ENCODE measurements at places on chromosomes 2 and 18.

- no peaks in the 10 kb centered on the region for H3K36me3 ChIP-seq
- no peaks in the 10 kb centered on the region for H3K4me1 ChIP-seq
- no peak overlapping the region for H3K4me3 ChIP-seq
- DNase-seq, result no peak
- H3K27ac ChIP-seq, result no peak overlapping the region
Observed at GRCh38 chr2:202704248-202704647, 69.5 kb downstream of the FAM117B start.

- no peak overlapping the region for H3K27ac ChIP-seq
- DNase-seq, result no peak
- H3K27me3 ChIP-seq, result peaks cover 7% of the 10 kb centered on the region
- no peaks in the 10 kb centered on the region for H3K4me1 ChIP-seq
Observed at GRCh38 chr2:8593243-8593642, 88.6 kb upstream of the ID2 start.

- H3K27ac ChIP-seq, result no peak overlapping the region
- H3K4me3 ChIP-seq, result no peak overlapping the region
- DNase-seq, result no peak
- no peaks in the 10 kb centered on the region for H3K4me1 ChIP-seq
- no peaks in the 10 kb centered on the region for H3K36me3 ChIP-seq
Observed at GRCh38 chr2:239927424-239927981, 97.6 kb downstream of the NDUFA10 start.

- no peaks in the 10 kb centered on the region for H3K27me3 ChIP-seq
- no peaks in the 10 kb centered on the region for H3K36me3 ChIP-seq
- H3K4me1 ChIP-seq, result no peaks in the 10 kb centered on the region
- no peak for DNase-seq
- no peak overlapping the region for H3K4me3 ChIP-seq
- H3K27ac ChIP-seq, result no peak overlapping the region
Observed at GRCh38 chr2:149828520-149829210, 241.1 kb upstream of the MMADHC start.

DNA sequence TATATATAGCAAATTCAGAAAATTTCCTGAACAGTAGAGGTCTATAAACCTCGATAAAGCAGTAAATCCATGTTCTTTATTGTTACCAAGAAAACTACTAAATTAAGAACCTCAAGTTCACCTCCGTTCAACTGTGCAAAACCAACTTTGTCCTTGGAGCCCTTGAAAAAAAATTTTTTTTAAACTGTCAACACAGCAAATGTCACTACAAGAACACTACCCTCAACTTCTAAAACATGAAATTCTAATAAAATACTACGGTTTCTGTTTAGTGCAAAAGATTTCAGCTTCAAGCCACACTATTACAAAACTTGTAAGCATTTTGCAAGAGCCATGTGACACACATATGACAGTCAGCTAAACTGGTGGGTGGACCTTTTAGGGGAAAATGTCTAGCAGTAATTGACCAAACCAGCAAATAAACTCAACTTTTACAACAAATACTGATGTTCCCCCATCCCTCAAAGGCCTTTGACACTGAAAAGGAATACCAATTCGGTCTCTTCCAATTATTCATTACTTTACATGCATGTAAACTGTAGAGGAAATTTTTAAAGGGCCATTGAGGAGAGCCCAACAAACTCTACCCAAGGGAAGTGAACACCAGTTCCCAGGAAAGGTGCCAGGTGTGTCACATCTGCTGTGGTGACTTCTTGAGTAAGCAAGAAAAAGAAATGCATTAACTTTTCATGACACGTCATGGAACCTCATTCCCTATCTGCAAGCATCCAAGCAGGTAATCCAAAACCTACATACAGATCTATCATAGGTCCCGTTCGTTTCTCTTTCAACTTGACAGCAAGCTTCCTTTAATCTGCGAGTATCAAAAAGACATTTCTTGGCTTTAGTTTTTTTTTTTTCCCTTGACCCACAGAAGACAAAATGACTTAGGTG is 1.4 kb downstream of the RAB1A start:
- H3K27ac ChIP-seq, result peak overlapping the region; percentile 100
- H3K4me3 ChIP-seq, result peak overlapping the region; percentile 93
- no peaks in the 10 kb centered on the region for H3K27me3 ChIP-seq
- DNase-seq, result no peak

DNA sequence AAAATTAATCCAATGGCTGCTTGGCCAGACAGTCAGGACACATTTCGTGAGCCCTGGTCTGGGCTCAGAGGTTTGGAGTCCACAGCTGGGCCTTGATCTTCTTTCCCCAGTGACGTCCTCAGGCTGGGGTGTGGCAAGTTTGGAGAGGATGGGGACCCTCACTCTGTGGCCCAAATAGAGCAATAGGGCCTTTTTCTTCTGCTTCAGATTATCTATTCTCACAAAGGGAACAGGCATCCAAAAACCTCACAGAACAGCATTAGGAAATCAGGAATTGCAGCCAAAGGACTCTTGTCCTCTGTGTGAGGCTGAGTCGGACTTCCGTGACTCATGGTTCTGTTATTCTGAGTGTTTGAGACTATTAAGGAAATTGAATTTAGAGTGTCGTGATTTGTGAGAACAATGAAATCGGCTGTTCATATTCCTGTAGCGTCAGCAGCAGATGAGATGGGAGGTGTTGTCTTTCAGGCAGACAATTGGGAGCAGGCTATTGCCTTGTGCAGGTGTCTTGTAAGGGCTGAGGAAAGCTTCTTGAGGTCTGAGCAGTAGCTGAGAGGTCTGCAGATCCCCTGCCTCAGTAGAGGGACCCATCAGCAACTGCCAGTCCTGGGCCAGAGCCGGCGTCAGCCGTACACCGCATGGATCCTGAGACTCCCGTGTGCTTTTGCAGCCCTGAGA is 113.8 kb downstream of the SH3RF3 start:
- H3K4me3 ChIP-seq, result no peak overlapping the region
- H3K4me1 ChIP-seq, result peaks cover 88% of the 10 kb centered on the region
- no peaks in the 10 kb centered on the region for H3K27me3 ChIP-seq
- no peaks in the 10 kb centered on the region for H3K36me3 ChIP-seq

DNA sequence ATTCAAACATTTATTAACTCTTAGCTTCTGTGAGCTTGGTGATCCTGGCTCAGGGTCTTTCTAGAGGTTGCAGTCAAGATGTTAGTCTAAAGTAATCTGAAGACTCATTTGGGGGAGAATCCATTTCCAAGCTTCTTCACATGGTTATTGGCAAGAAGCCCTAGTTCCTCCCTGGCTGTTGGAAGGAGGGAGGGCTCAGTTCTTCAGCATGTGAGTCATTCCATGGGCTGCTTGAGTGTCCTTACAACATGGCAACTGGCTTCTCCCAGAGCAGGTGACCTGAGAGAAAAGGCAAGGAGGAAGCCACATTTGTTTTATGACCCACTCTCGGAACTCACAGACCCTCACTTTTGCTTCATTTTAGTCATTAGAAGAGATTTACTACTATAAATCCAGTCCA is 10.6 kb upstream of the C2orf74 start:
- no peak overlapping the region for H3K27ac ChIP-seq
- H3K36me3 ChIP-seq, result no peaks in the 10 kb centered on the region
- no peaks in the 10 kb centered on the region for H3K27me3 ChIP-seq
- no peak overlapping the region for H3K4me3 ChIP-seq
- no peak for DNase-seq
- H3K4me1 ChIP-seq, result no peaks in the 10 kb centered on the region

DNA sequence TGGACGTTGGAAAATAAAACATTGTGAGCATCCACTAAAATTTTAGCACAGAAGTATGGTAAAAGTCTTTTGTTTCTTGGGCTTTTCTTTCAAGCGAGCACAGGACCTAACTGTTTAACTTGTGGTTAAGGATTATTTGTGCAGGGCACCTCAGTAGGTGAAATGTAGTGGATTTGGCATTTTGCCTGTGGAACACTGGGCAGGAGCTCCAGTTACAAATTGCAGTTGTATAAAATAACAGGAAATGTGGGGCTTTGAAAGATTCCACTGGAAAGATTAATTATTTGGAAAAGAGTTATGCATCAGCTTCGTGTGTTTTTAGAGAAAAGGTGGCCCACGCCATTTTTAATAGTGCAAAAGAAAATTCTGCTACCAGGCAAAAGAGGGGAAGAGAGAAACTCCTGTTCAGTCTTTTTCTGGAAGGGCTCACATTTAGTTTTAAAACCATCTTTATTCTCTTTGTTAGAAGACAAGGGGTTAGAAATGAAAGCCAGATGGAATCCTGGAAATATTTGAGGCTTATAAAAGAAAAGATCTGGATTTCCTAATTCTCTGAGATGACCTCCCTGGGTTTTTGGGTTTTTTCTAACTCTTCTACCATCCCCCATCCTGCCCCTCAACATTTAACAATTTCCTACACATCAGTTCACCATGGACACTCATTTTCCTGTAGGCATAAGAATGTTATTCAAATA is 144.3 kb upstream of the SERTAD2 start:
- H3K36me3 ChIP-seq, result no peaks in the 10 kb centered on the region
- no peaks in the 10 kb centered on the region for H3K27me3 ChIP-seq
- H3K4me1 ChIP-seq, result peaks cover 12% of the 10 kb centered on the region
- no peak overlapping the region for H3K4me3 ChIP-seq

DNA sequence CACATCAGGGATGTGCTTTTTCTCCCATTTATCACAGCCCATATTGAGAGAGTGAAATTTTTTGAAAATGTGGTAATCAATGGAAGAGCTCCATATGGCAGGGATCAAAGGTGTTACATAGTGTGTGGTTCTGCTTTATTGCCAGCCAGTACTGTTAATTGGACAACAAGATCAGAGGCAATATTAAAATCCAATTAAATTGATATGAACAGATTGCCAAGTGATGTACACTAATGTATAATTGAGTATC is 338.9 kb downstream of the BCL11A start:
- H3K27ac ChIP-seq, result peak overlapping the region; percentile 85
- no peaks in the 10 kb centered on the region for H3K27me3 ChIP-seq

- no peak overlapping the region for H3K27ac ChIP-seq
- H3K27me3 ChIP-seq, result no peaks in the 10 kb centered on the region
- H3K36me3 ChIP-seq, result no peaks in the 10 kb centered on the region
- no peak for DNase-seq
- H3K4me1 ChIP-seq, result no peaks in the 10 kb centered on the region
Observed at GRCh38 chr2:57515366-57515765, 531.2 kb upstream of the VRK2 start.

DNA sequence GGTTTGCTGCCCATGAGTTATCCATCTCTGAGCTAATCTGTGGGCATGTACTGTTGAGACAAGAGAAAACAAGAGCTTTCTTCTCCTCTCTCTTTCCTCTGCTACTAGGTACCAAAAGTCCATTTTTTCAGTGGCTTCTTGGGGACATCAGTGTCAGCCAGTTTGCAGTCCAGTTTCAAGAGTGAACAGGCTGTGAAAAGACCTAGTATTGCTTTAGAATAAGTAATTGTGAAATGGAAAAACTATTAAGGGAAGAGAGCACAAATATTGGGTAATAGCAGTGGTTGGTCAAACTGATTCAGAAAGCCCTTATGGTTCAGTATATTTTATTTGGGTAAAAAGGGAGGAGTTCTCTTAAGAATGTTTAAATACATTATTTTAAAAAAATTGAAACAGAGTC is 33.0 kb upstream of the MEP1B start:
- peaks cover 7% of the 10 kb centered on the region for H3K4me1 ChIP-seq
- no peak for DNase-seq
- no peak overlapping the region for H3K4me3 ChIP-seq
- no peaks in the 10 kb centered on the region for H3K36me3 ChIP-seq
- H3K27ac ChIP-seq, result no peak overlapping the region

- H3K4me3 ChIP-seq, result no peak overlapping the region
- DNase-seq, result no peak
- H3K4me1 ChIP-seq, result peaks cover 69% of the 10 kb centered on the region
- peak overlapping the region; percentile 84 for H3K27ac ChIP-seq
Observed at GRCh38 chr2:109701362-109701761, 87.2 kb downstream of the SOWAHC start.

- no peaks in the 10 kb centered on the region for H3K27me3 ChIP-seq
- H3K4me1 ChIP-seq, result no peaks in the 10 kb centered on the region
- H3K27ac ChIP-seq, result no peak overlapping the region
- no peak for DNase-seq
- H3K36me3 ChIP-seq, result peaks cover 99% of the 10 kb centered on the region
Observed at GRCh38 chr2:9441556-9441955, 18.1 kb downstream of the CPSF3 start.

DNA sequence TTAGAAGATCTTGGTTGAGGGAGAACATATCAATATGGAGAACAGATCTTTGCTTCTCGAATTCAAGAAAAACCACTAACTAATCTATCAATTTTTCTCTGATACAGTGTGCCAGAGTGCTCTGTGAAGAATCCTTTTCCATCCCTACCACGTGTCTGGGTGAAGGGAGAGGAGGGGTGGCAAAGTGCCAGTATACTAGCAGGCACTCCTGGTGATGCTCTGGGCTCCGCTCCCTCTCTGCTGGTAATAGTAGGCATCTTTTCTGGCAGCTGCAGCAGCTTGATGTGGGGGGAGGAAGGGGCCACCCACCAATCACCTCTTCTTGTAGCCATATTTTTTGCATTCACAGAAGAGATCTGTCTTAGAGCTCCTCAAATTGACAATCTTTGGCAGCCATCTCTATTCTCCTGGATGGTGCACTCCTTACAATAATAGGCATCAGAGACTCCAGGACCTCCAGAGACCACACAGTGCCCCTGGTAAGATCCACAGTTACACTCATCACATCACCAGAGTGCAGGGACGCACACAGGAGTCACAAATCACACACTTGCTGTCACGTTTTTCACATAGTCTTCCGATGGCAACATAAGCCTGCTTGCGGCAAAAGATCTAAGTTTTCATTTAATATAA is 15.7 kb downstream of the STK39 start:
- H3K4me1 ChIP-seq, result no peaks in the 10 kb centered on the region
- no peak overlapping the region for H3K27ac ChIP-seq
- H3K4me3 ChIP-seq, result no peak overlapping the region
- no peaks in the 10 kb centered on the region for H3K36me3 ChIP-seq
- H3K27me3 ChIP-seq, result no peaks in the 10 kb centered on the region

DNA sequence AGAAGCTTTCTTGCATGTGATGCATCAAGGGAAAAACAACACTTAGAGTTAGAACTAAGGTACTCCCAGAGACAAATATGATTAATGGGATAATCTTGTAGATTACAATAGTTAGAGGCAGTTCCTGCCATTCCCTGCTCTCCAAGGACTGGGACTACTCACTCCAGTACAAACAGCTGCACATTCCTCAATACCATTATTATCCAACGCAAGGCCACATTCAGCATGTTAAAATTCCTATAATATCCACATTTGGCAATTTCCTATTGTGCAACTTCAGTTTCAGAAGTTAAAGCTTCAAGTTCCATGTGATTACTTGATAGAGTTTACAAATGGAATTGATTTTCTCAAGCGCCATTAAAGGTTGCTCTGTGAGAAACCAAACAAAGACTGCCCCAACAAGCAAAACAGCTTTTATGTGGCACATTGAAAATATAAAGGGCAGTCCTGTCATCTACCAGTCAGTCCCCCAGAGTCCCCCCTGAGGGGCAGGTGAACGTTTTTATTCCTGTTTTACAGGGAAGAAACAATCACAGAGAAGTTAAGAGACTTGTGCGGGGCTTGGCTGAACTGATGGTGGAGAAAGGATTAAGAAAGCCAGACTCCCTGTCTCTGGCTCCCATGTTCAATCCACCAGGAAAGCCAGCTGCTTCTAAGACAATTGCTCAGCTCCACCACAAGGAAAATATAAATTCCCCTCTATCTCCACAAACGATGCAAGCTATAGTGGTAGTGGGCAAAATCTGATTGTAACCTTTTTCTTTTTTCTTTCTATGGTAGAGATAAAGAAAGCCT is 72.6 kb downstream of the TXNL1 start:
- H3K27ac ChIP-seq, result peak overlapping the region; percentile 44
- H3K27me3 ChIP-seq, result no peaks in the 10 kb centered on the region
- H3K4me1 ChIP-seq, result no peaks in the 10 kb centered on the region
- no peak for DNase-seq
- H3K4me3 ChIP-seq, result no peak overlapping the region
- no peaks in the 10 kb centered on the region for H3K36me3 ChIP-seq

GRCh38 chr2:69902213-69902922 is 8.6 kb downstream of the SNRNP27 start:
- no peaks in the 10 kb centered on the region for H3K27me3 ChIP-seq
- H3K4me1 ChIP-seq, result no peaks in the 10 kb centered on the region
- no peak for DNase-seq
- H3K36me3 ChIP-seq, result no peaks in the 10 kb centered on the region

Data from esophagus squamous epithelium (tissue), 5 donors.